Fibroblast of lung (primary cell): ENCODE measurements at places on chromosomes 11 and 22. TPM values are rescaled to one million over a fixed set of nuclear protein-coding genes. Genes with fewer than 3 reads are reported as not detected.

GRCh38 chr11:17642370-17642769 is 77.0 kb upstream of the MYOD1 start:
- DNase-seq, result peak; percentile 0

GRCh38 chr11:111996129-111996528 is 29.1 kb upstream of the DLAT start:
- no peak for DNase-seq

Gene EXPH5
- 1.8 and 11.2 TPM in 2 replicates for total RNA-seq

DNA sequence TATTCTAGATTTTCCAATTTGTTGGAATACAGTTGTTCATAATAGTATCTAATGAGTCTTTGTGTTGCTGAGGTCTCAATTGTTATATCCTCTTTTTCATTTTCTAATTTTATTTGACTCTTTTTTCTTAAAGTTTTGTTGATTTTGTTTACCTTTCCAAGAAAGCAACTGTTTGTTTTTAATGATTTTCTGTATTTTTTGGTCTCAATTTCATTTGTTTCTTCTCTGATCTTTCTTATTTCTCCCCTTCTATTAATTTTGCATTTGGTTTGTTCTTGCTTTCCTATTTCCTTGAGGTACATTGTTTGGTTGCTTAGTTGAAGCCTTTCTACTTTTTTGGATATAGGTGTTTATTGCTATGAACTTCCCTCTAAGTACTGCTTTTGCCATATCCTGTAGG is 5.2 kb upstream of the OR52A1 start:
- DNase-seq, result no peak

Gene HBG2
- not detected in 2 replicates for total RNA-seq

Gene DAGLA
- total RNA-seq, result 1.3 and 2.0 TPM in 2 replicates

Gene UBQLNL
- total RNA-seq, result under 0.01 and 0.17 TPM in 2 replicates

Gene CCDC188
- total RNA-seq, result 0.33 TPM in 1 of 2 replicates, not detected in the other

DNA sequence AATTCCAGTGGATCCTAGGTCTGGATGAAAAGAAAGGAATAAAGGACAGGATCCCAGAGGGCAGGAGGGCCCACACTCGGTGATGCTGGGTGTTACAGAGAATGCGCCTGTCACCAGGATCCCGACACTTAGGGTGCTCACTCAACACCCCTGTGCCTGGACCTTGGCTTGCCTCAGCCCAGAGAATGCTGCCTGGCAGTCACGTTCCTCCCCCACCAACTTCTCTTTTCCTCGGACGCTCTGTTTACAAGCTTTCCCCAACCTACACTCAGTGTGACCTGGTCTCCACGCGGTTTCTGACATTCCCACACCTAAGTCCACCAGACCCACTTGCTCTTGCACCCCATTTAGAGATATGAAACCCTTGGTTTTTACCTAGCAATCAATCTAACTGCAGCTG is 38.0 kb upstream of the ETS1 start:
- no peak for DNase-seq

Gene AQP11
- 7.4 and 11.2 TPM in 2 replicates for total RNA-seq

GRCh38 chr22:42299586-42300258 is 29.3 kb upstream of the TCF20 start:
- DNase-seq, result no peak

DNA sequence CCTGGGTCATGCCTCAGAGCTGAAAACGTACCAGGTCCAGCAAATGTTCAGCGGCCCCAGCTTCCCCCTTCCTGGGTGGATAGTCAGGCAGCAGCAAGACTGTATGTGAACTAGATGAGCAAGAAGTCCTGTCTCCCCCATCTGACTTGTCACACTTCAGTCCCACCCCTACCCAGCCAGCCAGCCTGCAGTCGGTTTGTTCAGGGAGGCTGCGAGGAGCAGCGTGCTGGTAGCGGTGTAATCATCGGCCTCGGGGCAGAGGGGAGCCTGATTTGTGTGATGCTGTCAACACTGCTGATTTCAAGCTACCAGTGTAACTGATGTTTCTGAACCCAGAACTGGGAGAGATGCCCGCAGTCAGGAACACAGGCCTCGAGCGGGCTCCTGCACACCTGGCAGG is 9.6 kb downstream of the TMEM258 start:
- DNase-seq, result no peak

- DNase-seq, result no peak
These were observed 94.1 kb upstream of the ANO1 start for GRCh38 chr11:69983897-69984438.

DNA sequence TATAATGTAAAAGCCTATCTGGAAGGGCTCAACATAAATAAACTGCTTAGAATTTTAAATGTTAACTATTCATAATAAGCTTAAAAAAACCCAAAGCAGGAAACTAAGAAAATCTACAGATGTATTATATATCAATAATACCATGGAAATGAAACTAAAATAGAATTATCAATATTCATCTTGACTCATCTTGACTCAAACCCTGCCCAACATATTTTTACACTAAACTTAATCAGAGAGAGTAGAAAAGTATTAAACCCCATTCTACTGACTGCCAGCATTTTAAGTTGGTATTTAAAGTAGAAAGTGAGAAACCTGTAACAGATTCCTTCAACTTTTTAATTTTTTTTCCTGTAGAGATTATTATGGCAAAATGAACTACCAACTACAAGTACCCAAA is 149.2 kb downstream of the ENTHD1 start:
- no peak for DNase-seq

DNA sequence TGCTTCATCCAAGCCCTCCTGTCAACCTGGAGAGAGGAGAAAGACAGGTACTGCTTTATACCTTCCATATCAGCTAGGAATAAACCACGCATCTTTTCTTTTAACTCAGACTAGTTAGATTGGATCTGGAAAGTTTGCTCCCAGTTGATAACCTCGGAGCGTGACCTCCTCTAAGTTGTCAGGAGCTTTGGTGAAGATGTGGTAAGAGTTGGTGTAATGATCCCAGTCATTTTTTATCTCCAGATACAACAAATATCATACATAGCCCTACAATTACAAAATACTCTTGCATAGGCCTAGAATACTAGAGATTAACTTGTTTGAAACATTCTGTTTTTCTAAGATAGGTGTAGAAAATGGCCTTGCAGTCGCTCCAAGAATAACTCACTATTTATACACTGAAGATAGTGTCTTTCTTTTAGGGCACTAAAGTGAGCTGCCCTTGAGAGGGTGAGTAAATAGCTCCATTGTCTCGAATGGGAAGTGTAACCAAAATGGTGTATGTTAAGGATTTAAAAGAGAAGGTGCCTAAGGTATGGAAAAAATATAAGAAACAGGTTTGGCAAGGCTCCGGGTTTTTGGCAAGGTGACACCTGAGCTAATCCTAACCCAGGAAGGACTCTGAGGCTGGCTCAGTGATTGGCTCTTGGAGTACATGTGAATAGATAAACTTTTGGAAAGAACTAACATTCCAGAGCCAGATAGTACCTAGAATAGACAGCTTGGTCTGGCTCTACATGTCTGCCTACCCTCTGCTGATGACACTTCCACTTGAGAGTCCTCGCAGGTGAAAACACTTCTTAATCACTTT is 59.4 kb downstream of the GLYATL1 start:
- no peak for DNase-seq

- no peak for DNase-seq
These were observed 2.2 kb upstream of the SYT13 start for GRCh38 chr11:45288339-45288738.
